ENCODE measurements at places on chromosomes 12 and 14.

- no peak for DNase-seq
These were observed 34.9 kb upstream of the SPTSSA start for GRCh38 chr14:34496679-34497513.

- DNase-seq = no peak
These were observed 220.6 kb upstream of the RGS6 start for GRCh38 chr14:71711619-71712018.

DNA sequence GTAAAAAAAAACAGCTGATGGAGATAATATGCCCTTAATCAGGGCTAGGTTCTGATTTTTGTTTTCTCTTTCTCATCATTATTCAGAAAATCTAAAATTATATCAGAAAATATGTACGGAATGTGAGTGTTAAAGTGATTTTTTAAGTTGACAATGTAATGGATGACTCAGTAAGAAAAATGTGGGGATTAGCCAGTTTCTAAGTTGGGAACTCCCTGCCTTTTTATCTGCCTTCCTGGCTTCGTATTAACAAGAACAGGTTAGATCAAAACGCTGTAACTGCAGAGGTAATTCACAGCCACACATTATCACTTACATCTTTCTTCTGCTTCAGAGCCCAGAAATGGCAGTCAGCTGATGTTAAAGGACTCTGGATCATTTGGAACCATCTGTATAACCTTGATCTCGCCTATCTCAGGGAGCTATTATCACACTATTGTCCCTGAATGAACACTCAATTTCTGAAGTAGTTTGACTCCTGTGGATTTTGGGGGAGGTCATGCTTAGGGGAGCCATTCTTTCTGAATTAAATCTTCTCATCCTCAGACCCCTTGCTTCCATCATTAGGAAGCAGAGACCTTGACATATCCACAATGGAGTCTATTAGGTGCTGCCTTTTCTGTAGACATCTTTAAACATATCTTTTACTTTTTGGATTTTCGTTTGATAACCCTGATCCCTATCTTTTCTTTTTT lies 135.7 kb upstream of the SLC16A7 start:
- DNase-seq = no peak

DNA sequence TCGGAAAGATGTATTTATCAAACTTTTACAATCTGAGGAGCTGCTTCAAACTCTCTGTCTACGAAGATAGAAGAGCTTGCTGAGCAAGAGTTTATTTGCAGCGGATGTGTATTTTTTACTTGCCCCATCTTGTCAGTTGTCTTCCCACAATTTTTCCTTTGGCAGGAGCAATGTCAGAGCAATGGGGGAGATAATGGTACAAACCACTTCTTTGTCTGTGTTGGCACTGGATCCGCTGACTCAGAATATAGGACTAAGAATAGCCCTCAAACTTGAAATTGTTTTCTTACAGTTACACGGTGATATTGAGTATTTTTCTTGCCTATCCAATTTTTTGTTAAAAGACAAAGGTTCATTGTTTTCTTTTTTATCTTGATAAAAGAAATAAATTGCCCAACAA lies 27.6 kb downstream of the HELB start:
- no peak for DNase-seq

DNA sequence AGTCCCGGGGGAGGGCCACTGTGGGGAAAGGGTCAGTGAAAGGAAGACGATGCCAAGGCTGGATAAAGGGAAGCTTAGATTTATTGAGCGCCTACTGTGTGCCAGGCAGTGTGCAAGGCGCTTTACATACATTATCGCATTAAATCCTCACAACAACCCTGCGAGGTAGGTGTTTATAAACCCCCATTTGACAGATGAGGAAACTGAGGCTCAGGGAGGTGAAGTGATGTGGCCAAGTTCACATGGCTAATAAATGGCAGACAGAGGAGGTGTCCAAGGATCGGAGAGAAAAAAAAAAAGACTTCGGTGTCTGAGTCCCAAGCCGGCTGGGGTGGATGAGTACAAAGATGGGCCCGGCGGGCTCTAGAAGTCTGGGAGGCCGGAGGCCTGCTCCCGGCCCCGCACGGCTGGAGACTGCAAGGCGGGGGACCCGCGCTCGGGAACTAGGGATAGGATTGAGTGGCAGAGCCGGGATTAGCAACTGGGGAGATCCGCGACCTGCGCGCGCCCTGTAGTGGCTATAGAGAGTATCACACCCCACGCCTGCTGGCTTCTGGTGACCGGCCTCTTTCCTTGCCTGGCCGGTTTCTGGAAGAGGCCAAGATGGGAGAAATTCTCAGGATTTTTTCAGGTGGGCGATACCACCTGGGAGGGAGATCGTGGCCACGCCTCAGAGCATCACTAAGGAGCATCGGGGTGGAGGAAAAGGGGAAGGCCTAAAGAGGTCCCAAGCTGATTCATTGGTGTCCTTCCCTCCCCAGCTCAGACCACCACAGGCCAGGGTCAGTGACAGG lies 3.9 kb downstream of the DDN start:
- DNase-seq = peak; percentile 79

DNA sequence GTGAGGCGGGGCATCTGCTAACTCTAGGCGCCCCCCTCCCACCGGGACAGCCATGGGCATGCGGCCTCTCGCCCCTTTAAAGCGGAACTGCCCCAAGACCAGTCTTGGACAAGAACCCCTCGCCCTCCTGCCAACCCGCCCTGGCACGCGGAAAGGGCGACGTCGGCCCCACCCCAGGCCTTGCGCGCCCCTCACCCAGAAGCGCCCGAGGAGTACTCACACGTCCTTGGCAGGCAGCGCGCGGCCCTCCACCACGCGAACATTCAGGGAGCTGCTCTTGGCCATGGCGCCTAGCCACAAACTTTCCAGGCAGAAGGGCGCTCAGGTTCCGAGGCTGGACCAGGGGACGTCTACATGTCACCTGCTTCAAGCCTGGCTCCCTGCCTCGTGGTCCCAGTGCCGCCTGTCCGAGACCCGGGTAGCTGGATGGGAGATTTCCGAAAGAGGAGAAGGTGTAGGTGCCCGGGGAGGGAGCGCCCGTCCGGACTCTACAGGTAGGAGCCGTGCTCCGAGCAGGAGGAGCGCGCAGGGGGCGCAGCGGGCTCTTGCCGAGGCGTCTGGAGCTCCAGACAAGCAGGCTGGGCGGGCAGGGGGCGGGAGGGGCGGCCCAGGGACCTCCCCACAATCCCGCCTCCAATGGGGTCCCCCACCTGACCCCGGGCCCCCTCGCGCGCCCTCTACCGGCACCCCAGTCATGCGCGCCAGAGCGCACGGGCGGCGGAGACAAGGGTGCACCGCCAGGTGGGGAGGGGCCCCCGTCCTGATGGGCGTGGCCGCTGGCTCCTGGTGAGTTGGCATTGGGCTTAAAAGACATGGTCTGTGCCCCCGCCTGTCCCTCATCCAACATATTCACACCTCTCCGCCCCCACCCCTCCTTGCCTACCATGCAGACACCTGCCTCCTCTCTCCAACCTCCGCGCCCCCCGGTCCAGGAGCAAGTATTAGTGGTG lies at the start of gene RASAL1:
Gene RASAL1 (minus strand): TSS at position 584 of the 950 bp plus-strand sequence. CDS start 299 bp downstream, at position 285.
- peak; percentile 90 for DNase-seq

- no peak for DNase-seq
These were observed 493.5 kb downstream of the NAV3 start for GRCh38 chr12:78324234-78324633.

Data from activated effector memory CD4-positive, alpha-beta T cell treated with anti-CD3 and anti-CD28 coated beads, Interleukin-2, amount 50 U/mL, for 16 hours (primary cell).